Cerebellar nuclear complex (tissue), 1 donor: ENCODE measurements at places on chromosomes 6 and 20.

DNA sequence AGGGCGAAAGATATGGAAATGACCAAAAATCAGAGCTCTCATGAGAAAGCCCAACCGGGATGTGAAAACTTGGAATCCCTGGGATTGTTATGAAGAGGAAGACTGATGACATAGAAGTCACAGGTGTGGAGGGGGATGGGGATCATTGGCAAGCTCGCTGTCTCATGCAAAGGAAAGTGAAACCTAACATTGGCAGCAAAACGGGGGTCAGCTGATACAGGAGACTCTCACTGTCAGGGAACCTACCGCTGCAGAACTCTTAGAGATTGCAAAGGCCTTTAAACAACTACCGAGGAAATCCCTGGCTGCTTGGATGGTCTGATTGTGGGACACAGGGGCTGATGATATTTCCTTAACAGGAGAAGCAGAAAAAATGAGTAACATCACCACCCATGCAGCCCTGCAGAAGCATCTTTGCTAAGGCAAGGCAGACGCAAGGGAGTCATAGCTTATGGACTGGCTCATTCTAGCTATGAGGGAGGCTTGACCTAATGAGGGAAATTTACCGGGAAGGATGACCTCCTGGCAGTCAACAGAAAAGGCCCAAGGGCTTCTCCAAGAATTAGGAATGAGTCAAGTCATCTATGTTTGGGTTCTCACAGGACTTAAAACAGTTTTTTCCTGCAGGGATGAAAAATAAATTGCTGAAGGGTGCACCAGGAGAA lies 7.0 kb downstream of the MUC21 start:
- DNase-seq: no peak

DNA sequence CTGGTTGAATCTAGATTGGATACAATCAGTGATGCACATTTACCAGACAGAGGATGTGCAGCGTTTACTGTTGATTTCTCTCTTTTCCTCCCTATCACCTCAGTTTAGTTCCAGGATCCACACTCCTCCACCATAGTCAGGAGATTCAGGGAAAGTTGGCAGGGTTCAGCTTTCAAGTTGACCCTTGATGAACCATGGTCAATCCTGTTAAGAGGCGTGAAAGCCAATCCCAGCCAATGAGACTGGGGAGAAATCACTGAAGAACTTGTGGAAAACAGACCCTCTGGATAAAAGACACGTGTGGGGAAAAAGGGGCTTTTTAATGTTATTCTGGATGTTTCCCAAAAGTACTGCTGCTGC lies 19.2 kb upstream of the SCP2D1 start:
- no peak for DNase-seq

DNA sequence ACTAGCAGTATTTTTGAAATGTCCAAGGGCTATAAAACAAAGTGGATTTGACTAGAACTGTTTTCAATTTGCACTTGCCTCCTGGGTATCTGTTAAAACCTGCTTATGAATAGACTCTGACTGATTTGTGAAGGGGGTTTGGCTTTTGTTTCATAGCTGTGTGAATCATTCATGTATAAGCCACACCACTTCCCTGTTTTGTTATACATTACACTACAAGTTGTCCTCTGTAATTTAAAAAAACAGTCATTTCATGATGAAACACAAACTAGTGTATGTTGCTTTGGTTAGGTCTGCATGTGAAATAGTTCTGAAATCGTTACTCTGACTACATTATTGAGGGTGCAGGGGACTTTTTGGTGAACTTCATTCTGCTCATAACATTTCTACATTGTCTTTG lies 121.7 kb downstream of the NKAIN2 start:
- DNase-seq: no peak

DNA sequence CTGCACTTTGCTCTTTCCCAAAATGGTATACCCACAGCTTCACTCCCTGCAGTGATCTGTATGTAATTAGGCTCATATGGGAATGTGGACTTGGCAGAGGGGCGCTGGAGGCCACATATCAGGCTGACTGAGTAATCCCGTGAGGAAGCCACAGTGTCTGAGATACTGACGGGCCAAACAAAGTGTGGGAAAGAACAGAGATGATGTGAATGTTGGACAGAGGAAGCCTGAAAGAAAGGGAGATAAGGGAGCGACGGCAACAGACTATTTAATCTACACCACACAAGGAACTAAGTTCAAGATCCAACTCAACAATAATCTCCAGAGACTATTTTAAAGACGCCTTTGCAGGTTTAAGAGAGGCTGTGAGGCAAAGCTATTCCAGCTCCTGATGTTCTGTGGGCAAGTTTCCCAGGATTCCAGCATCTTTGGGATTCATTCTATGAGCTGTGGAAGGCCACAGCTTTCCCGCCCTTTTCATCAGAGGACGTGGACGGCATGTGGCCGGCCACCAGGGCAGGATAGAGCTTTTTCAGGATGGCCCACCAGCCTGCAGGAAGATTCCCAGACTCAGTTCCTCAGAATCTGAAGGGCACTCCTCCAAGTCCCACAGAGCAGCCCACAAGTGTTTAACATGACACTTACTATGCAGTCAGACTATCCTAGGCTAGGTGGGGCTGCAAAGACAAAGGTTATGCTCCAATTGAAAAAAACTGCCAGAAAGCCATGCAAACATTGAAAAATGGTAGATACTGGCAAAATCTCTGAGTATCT lies 237.5 kb downstream of the ATXN1 start:
- DNase-seq: no peak

- DNase-seq: no peak
These were observed 151.8 kb downstream of the ARID1B start for GRCh38 chr6:156928972-156929371.

- DNase-seq: no peak
These were observed 121.9 kb downstream of the ARID1B start for GRCh38 chr6:156899071-156899470.

DNA sequence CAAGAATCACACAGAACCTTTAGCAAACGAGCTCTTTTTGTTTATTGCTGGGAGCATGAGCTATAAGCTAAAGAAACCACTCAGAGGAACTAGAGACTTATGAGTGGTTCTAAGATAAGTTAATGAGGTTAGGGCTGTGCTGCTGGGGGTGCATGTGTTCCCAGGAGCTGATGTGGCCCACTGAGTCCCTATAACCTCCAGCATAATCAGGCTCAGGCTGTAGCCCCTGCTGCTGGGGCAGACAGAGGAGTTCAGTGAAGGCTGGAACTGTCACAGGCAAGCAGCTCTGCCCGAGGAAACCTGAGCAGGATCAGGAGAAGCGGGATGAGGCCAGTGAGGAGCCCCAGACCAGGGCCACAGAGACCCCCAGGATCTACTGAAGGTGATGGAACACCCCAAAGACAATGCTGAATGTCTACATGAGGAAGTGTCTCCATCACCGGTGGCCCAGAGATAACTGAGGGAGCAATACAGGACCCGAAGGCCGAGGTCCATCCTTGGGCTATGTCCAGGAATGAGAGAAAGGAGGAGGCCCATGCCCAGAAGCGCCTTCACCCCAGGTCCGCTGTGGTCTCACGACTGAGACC lies 17.3 kb downstream of the TUBB2B start:
- DNase-seq: no peak
